ENCODE measurements at places on chromosomes 12 and 14. TPM values are rescaled to one million over a fixed set of nuclear protein-coding genes. Genes with fewer than 3 reads are reported as not detected.

The IL22 gene
- total RNA-seq: not detected

The NTF3 gene
- 1.0 TPM for total RNA-seq

The EXD2 gene
- 34.2 TPM for total RNA-seq

The GPR84 gene
- total RNA-seq: not detected

The CPNE6 gene
- 0.34 TPM for total RNA-seq

The SIX6 gene
- total RNA-seq: not detected

The CCDC197 gene
- total RNA-seq: not detected

The IAPP gene
- total RNA-seq: not detected

The VDR gene
- 1.7 TPM for total RNA-seq

The RHOJ gene
- total RNA-seq: 10.4 TPM

The BDKRB1 gene
- total RNA-seq: 2.5 TPM

- DNase-seq: no peak
These were observed 13.6 kb upstream of the GALNT16 start for GRCh38 chr14:69246331-69246730.

GRCh38 chr14:51682411-51682810 lies 30.7 kb downstream of the FRMD6 start:
- no peak for DNase-seq

- DNase-seq: peak; percentile 96
These were observed 3.9 kb downstream of the DDN start for GRCh38 chr12:48995086-48995879.

DNA sequence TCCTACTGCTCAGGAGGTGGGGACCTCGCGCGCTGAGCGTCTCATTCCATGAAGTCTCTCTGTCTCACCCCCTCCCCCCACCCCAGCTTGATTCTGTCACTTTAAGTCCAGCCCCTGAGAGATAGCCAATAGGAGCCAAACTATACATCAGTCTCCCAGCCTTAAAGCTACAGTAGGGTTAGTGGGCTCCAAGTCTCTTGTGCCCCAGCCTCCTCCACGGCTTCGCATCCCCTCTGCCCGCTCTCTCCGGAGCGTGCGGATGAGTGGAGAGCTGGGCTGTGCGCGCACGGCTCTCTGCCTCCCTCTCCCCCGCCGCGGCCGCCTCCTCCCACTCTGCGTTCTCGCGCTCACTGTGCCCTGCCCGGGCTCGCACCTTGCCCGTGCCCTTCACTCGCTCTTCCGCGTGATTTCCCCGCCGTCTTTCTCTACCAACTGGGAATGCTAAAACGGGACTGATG lies at the start of gene ESRRB:
Gene ESRRB, plus strand, starts transcription at position 191 of the 458 bp plus-strand sequence. Its CDS starts 265 bp downstream, at position 456.
- no peak for DNase-seq

DNA sequence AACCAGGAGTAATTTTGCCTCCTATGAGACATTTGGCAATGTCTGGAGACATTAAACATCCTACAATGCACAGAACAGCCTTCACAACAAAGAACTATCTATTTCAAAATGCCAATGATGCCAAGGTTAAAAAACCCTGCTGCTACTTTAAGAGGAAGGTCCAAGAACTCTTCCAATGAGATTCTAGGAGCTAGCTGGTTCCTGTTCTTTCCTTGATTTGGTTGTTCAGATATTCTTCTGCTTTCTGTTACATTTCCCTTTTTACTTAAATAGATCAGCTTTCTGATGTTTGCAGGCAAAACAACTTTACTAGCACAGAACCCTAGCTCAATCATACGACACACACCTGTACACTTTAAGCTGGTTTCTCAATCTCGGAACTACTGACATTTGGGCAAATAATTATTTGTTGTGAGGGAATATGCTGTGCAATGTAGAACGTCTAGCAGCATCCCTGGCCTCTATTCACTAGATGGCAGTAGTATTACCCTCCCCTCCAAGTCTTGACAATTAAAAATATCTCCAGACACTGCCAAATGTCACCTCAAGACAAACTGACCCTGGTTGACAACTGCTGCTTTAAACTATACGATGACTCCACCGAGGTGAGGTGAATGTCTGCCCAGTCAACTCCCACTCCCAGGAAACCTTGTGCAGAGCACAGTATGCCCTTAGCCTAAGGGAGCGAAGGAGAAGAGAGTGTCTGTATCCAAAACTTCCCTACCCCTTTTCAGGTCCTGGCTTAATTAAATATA lies 4.4 kb downstream of the BLTP3B start:
- no peak for DNase-seq

DNA sequence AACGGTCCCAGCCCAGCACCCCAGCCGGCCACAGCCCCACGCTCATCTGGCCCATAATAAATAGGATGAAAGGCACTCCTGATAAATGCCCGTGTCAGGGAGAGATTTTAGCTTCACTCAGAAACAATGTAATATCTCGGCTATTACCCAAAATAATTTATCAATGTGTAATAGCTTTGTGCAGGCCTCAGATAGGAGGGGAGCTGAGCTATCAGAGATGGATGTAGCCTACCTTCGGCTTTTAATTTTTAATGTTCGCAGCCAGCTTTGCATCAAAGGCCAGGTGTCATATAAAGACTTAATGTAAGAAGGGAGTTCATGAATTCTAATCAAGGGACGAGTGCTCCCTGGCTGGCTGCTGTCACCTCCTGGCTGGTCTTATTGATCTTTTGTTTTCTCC lies 171.9 kb downstream of the ESRRB start:
- DNase-seq: no peak

- no peak for DNase-seq
These were observed 66.5 kb downstream of the ATP23 start for GRCh38 chr12:58007875-58008274.

DNA sequence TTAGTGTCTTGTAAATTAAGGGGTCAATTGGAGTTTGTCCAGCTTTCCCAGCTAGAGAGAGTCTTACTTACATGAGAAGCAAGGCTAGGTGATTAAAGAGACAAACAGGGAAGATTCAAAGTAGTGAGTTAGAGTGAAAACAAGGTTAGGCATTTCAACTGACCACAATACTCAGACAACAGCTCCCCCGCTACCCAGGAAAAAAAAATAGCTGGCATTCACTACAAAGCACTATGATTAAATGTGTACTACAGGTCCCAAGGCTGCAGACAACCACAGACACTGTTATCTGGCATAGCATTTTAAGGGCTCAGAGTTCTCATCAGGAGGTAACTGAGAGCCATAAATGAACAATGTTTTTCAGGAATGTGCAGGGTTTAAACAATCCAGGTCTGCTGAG lies 680.9 kb downstream of the TMEM121 start:
- no peak for DNase-seq

GRCh38 chr14:47674543-47675465 lies 601 bp downstream of the MDGA2 start:
- no peak for DNase-seq

- no peak for DNase-seq
These were observed 716 bp downstream of the HSP90AA1 start for GRCh38 chr14:102085948-102086708.

DNA sequence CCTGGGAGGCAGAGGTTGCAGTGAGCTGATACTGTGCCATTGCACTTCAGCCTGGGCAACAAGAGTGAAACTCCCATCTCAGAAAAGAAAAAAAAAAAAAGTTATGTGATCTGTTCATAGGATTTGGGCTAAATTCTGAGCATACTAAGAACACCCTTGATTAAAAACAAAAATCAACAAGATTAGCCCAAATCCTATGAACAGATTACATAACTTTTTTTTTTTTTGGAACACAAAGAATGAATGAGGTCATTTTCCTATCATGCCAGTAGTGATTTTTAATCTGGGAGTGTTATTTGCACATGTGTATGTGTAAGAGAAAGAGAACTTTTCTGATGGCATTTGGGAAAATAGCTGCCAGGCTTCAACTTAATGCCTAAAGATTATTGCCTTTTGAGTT lies 208.7 kb downstream of the ERC1 start:
- DNase-seq: no peak

GRCh38 chr12:120922279-120922678 lies 18.1 kb upstream of the SPPL3 start:
- no peak for DNase-seq

DNA sequence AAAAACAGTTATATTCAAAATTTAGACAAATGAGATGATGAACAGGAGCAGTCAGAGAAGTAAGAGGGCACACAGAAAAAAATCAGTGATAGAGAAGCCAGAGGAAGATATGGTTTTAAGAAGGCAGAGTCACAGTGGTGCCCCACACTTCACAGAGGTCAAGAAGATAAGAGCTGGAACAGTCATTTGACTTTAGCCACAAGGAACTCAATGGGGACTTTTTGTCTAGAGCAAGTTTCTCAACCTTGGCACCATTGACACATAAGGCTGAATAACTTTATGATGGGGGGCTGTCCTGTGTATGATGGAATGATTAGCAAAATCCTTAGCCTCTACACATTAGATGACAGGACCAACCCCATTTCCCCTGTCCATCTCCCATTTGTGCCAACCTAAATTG lies 172.8 kb upstream of the PLEKHG7 start:
- DNase-seq: no peak

DNA sequence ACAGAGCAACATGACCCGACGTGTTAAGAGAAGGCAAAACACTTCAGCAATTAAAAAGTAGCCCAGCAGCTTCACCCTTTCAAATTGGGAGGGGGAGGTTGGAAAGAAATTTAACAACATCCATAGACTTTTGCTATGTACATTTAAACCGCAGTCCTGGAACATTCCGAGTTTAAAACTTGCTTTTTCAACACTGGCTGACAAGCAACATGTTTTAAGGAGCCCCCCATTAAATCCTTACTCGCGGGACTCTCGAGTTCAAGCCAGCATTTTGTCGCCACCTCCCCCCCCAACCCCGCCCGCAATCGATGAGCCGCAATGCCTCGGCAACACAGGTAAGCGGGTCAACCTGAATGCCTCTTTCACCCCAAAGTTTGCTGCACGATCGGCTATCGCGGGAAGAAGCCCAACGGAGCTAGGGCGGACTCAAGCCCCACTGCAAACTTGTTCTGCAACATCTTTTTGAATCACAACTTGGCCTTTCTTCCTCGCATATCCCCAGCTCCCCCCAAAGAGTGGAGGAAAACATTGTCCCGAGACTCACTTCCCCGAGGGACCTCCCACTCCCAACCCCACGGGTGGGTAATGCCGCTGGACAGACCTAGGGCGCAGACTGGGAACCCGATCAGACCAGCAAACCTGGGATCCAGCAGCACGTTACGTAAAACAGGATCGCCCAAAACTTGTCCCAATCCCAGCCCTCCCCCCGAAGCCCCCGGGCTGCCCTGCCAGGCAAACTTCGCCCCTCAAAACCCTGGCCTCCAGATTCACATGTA lies 777 bp downstream of the ZFP36L1 start:
- peak; percentile 92 for DNase-seq

GRCh38 chr12:120688527-120689071 lies 1.6 kb downstream of the MLEC start:
- DNase-seq: no peak

DNA sequence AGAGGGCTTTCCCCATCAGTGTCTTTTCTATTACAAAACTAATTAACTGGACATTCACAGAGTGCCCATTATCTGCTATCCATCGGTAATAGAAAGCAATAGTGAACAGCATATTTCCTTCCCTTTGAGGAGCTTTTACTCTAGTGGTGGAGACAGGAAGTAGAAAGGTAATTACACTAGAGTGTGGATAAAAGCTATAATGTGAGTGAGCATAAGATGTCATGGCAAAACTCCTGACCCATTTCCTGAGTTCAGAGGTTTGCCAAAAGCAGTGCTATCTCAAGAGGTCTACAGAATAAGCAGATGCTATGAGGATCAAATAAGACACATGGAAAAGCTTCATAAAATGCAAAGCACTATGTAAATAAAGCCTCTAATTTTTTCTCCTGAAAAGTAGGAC lies 24.0 kb downstream of the TIMELESS start:
- no peak for DNase-seq
